ENCODE measurements at places on chromosomes 6 and 20.

- no peak for DNase-seq
These were observed 150.5 kb downstream of the IPCEF1 start for GRCh38 chr6:154206141-154206540.

- no peak for DNase-seq
These were observed 169.8 kb downstream of the ANKRD60 start for GRCh38 chr20:58058421-58059259.

DNA sequence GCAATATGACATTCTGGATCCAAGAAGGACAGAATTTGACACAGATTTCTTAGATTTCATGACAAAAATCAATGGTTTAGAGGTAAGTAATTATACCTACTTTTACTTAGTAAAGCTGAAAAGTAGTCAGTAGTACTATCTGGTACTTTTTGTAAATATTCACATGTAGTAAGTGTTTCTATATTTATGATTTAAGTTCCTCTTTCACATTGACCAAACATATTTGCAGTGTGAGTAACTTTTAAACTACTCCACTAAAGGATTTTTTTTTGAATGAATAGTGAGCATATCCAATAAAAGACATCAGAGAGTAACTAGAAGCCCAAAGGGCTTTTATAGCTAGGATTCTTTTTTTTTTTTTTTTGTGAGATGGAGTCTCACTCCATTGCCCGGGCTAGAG lies 60.8 kb downstream of the DNAH8 start:
- peak; percentile 12 for DNase-seq

DNA sequence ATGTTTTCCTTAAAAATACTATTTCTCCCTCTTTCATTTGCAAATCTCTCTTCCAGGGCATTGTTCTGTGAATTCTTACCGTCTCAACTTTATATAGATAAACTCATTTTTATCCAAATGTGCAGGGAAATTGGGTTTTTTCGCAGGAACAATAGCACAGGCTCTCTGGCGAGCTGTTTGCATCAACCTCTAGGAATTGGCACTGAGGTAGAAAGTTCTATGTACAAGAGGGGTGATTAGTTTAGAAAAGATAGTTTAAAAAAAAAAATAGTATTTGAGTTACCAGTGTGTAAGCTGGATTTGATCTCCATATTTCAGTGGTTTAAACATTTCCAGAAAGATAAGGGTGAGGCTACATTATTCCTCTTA lies 129.7 kb upstream of the BTN3A2 start:
- no peak for DNase-seq

- DNase-seq: peak; percentile 64
These were observed 41.1 kb downstream of the PPP1R3G start for GRCh38 chr6:5126214-5126613.

GRCh38 chr6:70145178-70145577 lies 157.7 kb downstream of the COL9A1 start:
- no peak for DNase-seq

GRCh38 chr6:15255481-15255880 lies 9.6 kb downstream of the JARID2 start:
- no peak for DNase-seq

- DNase-seq: peak; percentile 32
These were observed 9.4 kb upstream of the HDDC2 start for GRCh38 chr6:125310994-125311649.

DNA sequence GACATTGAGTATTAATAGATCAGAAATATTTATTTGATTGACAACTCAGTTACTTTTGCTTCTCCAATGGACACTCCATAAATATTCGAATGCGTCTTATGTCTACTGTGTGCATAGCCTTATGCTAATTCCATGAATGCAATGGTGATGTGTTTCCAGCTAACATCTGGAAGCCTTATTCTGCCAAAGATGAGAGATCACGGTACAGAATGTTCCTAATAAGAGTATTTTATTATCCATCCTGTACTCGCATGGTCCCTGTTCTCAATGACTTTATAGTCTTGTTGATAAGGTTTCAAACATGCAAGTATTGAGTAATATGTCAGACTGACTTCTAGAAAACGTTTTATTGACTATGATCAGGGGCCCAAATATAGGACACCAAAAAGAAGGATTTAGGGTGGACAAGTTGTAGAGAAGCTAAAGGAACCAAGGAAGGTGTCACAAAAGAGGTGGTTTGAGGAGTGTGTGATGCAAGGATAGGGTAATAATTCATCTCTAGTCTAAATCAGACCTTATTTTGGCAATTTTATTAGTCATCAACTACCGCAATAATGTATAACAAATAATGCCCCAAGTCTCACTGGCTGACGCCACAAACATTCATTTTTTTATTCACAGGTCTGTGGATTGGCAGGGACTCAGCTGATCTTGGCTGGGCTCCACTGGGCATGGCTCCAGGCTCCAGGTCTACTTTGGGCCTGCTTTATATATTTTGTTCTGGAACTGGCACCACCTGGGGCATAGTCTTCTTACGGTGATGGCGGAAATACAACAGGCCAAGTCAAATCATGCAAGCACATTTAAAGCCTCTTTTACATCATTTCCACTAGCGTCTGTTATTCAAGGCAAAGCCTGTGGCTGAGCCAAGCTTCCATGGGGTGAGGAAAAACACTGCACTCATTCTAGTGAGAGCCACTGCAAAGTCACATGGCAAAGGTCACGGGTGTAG lies 24.5 kb upstream of the CD83 start:
- DNase-seq: no peak

DNA sequence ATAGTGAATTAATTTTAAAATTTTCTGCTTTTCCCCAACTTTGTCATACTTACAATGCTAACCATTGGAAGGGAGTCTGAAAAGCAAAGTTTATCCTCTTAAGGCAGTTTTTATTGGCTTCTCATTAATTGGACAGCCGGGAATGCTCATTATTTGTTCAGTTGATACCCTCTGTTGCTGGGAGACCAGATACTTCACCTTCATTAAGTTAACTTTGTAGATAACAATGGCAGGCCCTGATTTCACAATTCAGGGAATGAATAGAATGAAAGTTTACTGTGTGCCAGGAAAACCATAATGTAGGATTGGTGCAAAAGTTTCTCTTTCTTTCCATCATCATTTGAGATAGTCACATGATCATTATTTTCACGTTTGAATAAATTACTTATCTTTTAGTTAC lies 49.0 kb downstream of the COL19A1 start:
- no peak for DNase-seq

GRCh38 chr6:1278061-1278720 lies 33.7 kb upstream of the FOXQ1 start:
- DNase-seq: no peak

DNA sequence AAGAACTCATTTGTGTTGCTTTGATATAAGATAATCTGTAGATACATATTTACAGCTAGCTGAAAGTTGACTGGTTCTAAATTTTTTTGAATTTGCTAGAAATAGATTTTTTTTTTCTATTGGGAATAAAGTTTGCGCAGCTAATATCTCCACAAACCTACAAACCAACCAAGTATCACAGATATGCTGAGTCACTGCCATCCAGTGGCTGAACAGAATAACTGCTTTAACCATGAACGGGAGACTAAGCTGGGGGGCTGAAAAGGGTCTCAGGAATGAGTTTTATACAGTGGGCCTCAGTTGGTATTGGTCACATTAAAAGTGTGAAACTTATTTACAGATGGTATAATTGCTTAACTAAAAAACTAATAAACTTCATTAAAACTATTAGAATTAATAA lies 326.7 kb upstream of the CNR1 start:
- no peak for DNase-seq

- no peak for DNase-seq
These were observed 34.9 kb downstream of the GCM1 start for GRCh38 chr6:53113742-53114141.

GRCh38 chr6:30722280-30723112 lies 2.3 kb downstream of the TUBB start:
- peak; percentile 74 for DNase-seq

- no peak for DNase-seq
These were observed 348.1 kb downstream of the CDC5L start for GRCh38 chr6:44735630-44735963.

- DNase-seq: no peak
These were observed 10.8 kb upstream of the SNHG17 start for GRCh38 chr20:38445901-38446425.

GRCh38 chr6:36353411-36353915 lies 16.8 kb upstream of the BNIP5 start:
- no peak for DNase-seq
